ENCODE measurements at places on chromosomes 3 and 15. TPM values are rescaled to one million over a fixed set of nuclear protein-coding genes. Genes with fewer than 3 reads are reported as not detected.
A peak's percentile ranks its signal among the peaks of the same experiment; 100 is the strongest.

GRCh38 chr3:109131276-109131675, 5.2 kb upstream of the C3orf85 start:
- DNase-seq = no peak

GRCh38 chr3:147298511-147298982, 107.8 kb downstream of the ZIC4 start:
- peak; percentile 100 for DNase-seq

GRCh38 chr3:63135367-63135766, 142.7 kb upstream of the SYNPR start:
- DNase-seq = no peak

- DNase-seq = no peak
Observed at GRCh38 chr15:25436707-25437106, 2.1 kb downstream of the UBE3A start.

DNA sequence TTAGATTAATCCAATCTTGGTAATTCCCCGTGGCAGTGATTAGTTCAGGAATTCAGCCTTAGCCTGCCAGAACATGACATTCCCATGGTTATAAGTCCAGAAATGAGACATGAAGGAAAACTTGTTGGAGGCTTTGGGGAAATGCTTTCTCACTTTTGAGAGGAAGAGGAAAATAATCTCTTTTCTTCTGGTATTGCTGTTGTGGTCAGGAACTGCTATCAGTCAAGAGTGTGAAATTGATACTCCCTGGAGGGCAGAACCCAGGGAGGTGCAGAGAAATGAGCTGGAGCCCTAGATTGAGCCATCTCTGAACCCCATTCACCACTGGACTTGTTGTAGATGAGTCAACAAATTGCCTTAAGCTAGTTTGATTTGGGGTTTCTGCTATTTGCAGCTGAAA, 38.6 kb upstream of the APH1B start:
- DNase-seq = peak; percentile 78

DNA sequence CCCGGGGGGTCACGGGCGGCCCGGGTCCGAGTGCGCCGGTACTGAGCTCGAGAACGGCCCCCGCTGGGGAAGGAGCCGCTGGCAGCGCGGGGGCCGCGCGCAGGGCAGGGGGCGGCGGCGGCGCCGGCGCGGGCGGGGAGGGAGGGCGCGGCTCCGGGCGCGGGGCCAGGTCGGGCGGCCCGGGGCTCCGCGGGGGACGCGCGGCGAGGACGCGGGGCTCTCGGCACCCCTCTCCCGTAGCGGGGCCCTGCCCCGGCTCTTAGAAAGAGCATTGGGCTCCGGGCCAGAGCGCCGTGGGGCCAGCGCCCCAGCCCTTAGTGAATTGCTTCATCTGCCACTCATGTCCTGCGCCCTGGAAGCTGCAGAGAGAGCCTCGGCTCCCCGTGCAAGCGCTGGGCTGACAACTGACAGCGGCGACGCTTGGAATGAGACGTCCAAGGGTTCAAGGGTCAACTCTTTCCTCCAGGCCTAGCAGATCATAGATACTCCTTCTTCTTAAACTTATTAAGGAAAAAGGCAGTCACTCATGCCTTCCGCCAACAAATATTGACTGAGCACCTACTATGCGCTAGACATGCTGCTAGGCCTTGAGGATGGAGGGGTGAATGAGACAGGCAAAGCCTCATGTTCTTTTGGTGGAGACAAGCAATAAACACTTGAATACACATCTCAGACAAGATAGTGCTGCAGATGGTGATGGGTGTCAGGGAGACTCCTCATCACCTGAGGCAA, 140.8 kb downstream of the SMAD6 start:
- peak; percentile 59 for DNase-seq

GRCh38 chr3:50201573-50202315, 3.3 kb upstream of the SLC38A3 start:
- no peak for DNase-seq

DNA sequence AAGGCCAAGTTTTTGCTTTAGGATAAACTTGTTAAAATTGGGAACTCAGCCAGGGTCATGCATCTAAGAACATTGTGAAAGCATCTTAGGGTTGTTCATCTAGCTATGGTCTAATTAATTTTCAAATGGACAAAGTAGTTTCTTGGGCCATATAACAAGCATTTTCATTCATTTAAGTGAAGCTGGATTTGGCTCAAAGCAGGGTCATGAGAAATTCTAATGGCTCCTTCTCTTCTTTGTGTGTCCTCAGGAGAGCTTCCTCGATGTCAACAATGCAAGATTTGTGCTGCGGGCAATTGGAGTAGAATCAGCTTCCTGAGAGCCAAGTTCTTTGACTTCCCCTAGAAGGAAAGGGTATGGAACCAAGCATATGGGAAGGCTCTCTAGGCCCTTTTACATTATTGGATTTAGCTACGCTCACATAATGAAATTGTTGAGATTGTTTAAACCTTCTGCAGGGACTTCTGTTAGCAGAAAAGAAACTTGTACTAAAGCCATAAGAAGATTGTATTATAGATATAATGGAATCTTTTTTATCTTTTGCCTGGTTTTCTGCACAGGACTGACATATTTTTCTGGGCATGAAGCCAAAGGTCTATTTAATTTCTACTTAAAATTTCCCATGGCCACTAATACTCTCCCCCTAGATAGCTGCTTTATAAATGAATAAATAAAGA, 1.8 kb upstream of the SAMMSON start:
- no peak for DNase-seq

- peak; percentile 13 for DNase-seq
Observed at GRCh38 chr3:196694202-196694638, 17.8 kb downstream of the CEP19 start.

Gene MYO5A
- total RNA-seq = 65.3 TPM

Gene ZNF774
- 1.1 TPM for total RNA-seq

Gene PLCB2
- total RNA-seq = 0.28 TPM

Gene SPINT1
- total RNA-seq = 0.56 TPM
